Activated CD8-positive, alpha-beta memory T cell treated with anti-CD3 and anti-CD28 coated beads, Interleukin-2, amount 10 ng/mL, durations not matched to agents 7 days and 5 days (primary cell): ENCODE measurements at places on chromosomes 3 and 15. TPM values are rescaled to one million over a fixed set of nuclear protein-coding genes. Genes with fewer than 3 reads are reported as not detected.

PLA1A gene
- not detected for total RNA-seq

GOLGA8A gene
- 256 TPM for total RNA-seq

IGSF11 gene
- total RNA-seq = not detected

GRCh38 chr3:80655216-80655615, 887.4 kb upstream of the ROBO1 start:
- no peaks in the 10 kb centered on the region for H3K4me1 ChIP-seq
- no peaks in the 10 kb centered on the region for H3K27me3 ChIP-seq
- H3K36me3 ChIP-seq = no peaks in the 10 kb centered on the region
- no peak for DNase-seq
- H3K27ac ChIP-seq = no peak overlapping the region
- H3K4me3 ChIP-seq = no peak overlapping the region

- no peak overlapping the region for H3K4me3 ChIP-seq
- peaks cover 8% of the 10 kb centered on the region for H3K4me1 ChIP-seq
- peaks cover 28% of the 10 kb centered on the region for H3K27me3 ChIP-seq
- H3K36me3 ChIP-seq = no peaks in the 10 kb centered on the region
Measured at GRCh38 chr15:45341790-45342189, 36.6 kb downstream of the GATM start.

- H3K27ac ChIP-seq = no peak overlapping the region
- DNase-seq = no peak
- H3K27me3 ChIP-seq = no peaks in the 10 kb centered on the region
- H3K4me1 ChIP-seq = no peaks in the 10 kb centered on the region
Measured at GRCh38 chr3:29901097-29901496, 620.2 kb downstream of the RBMS3 start.

DNA sequence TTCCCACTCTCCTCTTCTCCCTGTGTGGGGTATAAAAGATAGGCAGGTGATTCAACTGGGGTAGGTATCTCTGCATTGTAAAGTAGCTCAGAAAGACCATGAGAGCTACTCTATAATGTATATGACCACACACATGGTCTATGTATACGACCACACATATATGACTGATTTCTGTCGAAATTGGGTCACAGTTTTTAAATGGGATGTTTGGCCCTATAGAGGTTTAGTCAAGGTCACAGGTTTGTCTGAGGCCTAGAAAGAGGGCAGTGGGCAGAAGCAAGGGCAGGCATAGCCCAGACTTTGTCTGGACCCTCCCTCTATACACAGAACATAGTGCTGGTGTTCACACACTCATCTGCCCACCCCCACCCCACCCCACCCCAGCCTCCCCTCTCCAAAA, 4.4 kb downstream of the LAMP3 start:
- no peaks in the 10 kb centered on the region for H3K27me3 ChIP-seq
- no peak overlapping the region for H3K27ac ChIP-seq
- DNase-seq = no peak
- H3K36me3 ChIP-seq = peaks cover 18% of the 10 kb centered on the region
- no peak overlapping the region for H3K4me3 ChIP-seq
- peaks cover 44% of the 10 kb centered on the region for H3K4me1 ChIP-seq

CDCP1 gene
- 7.0 TPM for total RNA-seq

GRCh38 chr3:11717768-11718636, 74.3 kb upstream of the VGLL4 start:
- peak overlapping the region; percentile 92 for H3K27ac ChIP-seq
- H3K27me3 ChIP-seq = no peaks in the 10 kb centered on the region
- no peaks in the 10 kb centered on the region for H3K36me3 ChIP-seq
- peaks cover 32% of the 10 kb centered on the region for H3K4me1 ChIP-seq
- H3K4me3 ChIP-seq = peak overlapping the region; percentile 93
- no peak for DNase-seq

ACOX2 gene
- not detected for total RNA-seq

MCTP2 gene
- 67.2 TPM for total RNA-seq

TTLL13 gene
- 0.80 TPM for total RNA-seq

- no peak for DNase-seq
- H3K27me3 ChIP-seq = peaks cover 19% of the 10 kb centered on the region
- H3K27ac ChIP-seq = no peak overlapping the region
- H3K4me3 ChIP-seq = no peak overlapping the region
- no peaks in the 10 kb centered on the region for H3K4me1 ChIP-seq
- no peaks in the 10 kb centered on the region for H3K36me3 ChIP-seq
Measured at GRCh38 chr3:150319900-150320299, 88.2 kb upstream of the TSC22D2 start.

SACM1L gene
- 88.7 TPM for total RNA-seq
